ENCODE measurements at places on chromosomes 3 and 15.

DNA sequence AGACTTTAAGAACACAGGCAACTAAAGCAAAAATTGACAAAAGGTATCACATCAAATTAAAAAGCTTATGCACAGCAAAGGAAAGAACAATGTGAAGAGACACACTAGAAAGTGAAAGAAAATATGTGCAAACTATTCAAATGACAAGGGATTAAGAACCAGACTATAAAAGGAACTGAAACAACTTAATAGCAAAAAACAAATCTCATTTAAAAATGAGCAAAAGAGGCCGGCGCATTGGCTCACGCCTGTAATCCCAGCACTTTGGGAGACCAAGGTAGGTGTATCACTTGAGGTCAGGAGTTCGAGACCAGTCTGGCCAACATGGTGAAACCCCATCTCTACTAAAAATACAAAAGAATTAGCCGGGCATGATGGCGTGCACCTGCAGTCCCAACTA lies 14.4 kb downstream of the NGLY1 start:
- no peak for DNase-seq

DNA sequence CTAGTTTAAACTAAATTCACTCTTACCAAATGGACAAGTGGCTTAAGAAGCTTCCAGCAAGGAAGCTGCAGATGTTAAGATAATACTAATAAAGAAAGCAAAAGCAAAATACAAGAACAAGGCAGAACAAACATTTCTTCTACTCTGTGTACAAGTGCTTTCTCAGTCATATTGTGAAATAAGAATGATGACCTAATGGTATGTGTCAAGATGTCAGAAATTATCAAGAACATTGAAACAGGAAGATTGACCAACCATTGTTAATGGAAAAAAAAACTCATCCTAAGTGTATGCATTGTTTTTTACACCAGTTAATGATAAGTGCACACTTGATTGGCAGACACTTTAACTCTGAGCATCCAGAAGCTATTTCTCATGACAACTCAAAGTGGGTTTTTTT lies 65.4 kb upstream of the P2RY1 start:
- DNase-seq, result no peak

GRCh38 chr3:165206454-165207266 lies 10.5 kb upstream of the SLITRK3 start:
- DNase-seq, result no peak

DNA sequence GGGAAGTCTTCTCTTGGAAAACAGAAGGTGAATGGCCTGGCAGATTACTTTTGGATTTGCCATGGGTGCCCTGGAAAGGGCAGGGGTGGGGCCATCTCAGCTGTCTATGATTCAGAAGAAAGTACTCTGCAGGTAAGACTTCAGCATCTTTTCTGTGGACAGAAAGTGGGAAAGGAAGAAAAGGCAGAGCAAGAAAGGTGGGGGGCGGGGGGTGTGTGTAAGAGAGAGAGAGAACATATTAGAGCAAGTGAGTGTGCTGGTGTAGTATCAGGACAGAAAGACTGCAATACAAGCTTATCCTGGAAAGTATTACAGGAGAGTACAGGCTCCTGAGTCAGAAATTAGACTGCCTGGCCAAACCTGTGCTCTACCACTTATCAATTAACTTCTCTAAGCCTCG lies 5.5 kb downstream of the TAGLN3 start:
- DNase-seq, result no peak

GRCh38 chr3:16064642-16065414 lies 109.7 kb upstream of the GALNT15 start:
- DNase-seq, result no peak

GRCh38 chr15:87871258-87871681 lies 385.3 kb downstream of the NTRK3 start:
- no peak for DNase-seq

GRCh38 chr3:125470671-125471070 lies 49.3 kb downstream of the SNX4 start:
- DNase-seq, result no peak

DNA sequence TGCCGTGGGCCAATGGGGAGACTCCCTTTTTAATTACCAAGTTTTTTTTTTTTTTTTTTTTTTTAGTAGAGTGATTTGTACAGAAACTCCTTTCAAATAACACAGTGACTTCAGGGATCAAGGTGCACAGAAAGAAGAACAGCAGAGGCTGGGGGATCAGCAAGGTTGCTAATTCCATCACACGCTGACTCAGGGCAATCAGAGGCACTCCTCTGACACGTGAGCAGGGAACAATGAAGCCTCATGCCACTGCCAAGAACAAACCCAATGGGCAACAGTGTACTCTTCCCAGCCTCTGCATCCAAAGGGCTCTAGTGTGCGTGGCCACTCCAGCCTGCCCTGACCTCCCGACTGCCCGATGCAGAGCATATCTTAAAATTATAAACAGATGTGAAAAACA lies 186.7 kb upstream of the WNT5A start:
- DNase-seq, result no peak

GRCh38 chr15:63187589-63188226 lies 1.7 kb upstream of the RAB8B start:
- no peak for DNase-seq

DNA sequence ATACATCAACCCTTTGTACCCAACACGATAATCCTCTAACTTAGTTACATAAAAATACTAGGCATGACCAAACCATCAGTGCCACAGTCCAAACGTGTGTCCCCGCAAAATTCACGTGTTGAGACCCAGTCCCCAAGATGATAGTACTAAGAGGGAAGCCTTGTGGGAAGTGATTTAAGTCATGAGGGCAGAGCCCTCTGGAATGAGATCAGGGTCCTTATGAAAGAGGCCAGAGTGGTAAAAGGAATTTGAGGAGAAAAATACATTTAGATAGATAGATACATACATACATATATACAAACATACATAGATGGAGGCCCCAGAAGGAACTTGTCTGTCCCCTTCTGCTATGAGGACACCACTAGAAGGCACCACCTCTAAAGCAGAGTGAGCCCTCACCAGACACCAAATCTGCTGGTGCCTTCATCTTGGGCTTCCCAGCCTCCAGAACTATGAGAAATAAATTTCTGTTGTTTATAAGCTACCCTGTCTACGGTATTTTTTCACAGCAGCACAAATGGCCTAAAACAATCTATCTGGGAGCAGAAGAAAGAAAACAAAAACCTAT lies 8.0 kb downstream of the TBC1D2B start:
- DNase-seq, result no peak

DNA sequence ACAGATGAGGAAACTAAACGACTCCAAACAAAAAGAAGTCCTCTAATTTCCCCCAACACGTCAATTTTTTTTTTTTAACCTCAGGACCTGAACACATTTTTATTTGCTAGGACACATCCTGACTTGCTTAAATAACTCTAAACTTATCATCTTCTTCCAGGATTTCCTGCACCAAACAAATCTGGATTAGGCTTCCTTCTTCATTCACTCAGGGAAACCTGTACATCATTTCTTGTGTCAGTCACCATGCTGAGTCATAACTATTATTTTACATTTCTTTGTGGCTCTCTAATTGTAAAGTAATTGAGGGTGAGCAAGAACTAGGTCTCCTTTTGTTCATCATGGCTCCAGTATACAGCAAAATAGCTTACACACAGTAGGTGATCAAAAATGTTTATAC lies 433.4 kb upstream of the GBE1 start:
- DNase-seq, result no peak

DNA sequence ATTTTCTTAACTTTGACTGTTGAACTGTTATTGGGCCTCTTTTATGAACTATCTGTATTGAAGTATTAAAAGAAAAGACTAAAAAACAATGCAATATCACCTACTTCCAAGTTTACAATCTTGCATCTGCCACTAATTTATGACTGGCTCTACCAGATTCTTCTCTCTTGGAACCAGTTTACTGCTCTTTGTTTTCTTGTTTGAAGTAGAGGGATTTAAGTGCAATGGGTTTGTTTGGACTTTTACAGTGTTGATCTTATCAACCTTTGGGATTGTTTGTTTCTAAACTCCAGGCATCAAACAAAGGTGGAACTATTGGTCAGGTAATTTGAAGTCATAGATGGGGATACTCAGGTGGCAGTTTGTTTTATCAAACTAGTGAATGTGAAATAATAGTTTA lies 43.0 kb upstream of the MEIS2 start:
- DNase-seq, result no peak

DNA sequence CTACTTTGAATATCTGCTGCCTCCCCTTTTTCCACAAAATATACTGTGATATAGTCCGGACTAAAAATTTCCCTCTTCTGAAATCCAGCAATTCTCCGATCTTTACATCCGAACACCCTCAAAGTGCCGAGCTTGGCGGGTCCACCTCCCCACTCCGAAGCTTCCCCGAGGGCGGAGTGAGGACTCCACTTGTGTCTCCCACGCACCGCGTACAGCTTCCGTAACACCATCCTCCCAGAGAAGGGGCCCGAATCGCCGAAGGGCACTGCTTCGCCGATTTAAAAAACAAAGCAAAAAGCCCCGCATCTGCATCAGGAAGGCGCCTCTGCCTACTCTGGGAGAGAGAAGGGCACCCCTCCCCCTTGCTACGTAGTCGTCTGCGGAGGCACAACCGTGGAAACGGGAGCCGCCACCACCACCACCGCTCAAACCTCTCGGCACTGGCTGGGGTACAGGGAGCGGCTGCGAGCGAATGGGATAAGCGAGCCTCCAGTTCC lies 551 bp downstream of the NCBP2 start:
- DNase-seq, result no peak

GRCh38 chr3:106004137-106004681 lies 135.4 kb upstream of the CBLB start:
- no peak for DNase-seq

DNA sequence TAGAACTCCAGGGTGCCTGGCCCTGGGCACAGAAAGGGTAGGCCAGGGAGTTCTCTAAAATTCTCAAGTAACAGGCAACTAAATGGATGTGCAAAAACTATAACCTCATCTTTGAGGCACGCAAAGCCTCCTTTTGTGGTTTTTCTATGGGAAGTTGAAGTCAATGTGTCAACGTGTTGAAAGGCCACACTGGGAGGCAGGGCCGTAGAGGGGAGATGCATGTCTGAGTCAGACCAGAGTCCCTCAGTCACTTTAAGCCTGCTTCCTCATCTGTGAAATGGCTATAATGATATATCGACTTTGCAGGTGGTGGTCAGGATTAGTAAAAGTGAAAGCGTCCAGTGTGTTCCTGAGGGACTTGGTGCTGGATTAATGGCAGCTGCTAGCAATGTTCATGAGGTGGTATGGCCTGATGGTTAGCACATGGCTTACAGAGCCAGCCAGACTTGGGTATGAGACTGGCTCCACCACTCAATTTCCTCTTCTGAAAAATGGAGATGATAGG lies 17.0 kb downstream of the TGM5 start:
- no peak for DNase-seq

GRCh38 chr3:196272826-196273225 lies 14.7 kb downstream of the PCYT1A start:
- DNase-seq, result no peak

- no peak for DNase-seq
Observed at GRCh38 chr3:110984456-110985250, 87.0 kb upstream of the NECTIN3 start.

GRCh38 chr15:77870195-77871065 lies 207.1 kb downstream of the TBC1D2B start:
- DNase-seq, result no peak

GRCh38 chr15:74123131-74123429 lies 7.3 kb upstream of the ISLR2 start:
- no peak for DNase-seq

GRCh38 chr3:48697952-48698351 lies 12.2 kb upstream of the NCKIPSD start:
- DNase-seq, result no peak

DNA sequence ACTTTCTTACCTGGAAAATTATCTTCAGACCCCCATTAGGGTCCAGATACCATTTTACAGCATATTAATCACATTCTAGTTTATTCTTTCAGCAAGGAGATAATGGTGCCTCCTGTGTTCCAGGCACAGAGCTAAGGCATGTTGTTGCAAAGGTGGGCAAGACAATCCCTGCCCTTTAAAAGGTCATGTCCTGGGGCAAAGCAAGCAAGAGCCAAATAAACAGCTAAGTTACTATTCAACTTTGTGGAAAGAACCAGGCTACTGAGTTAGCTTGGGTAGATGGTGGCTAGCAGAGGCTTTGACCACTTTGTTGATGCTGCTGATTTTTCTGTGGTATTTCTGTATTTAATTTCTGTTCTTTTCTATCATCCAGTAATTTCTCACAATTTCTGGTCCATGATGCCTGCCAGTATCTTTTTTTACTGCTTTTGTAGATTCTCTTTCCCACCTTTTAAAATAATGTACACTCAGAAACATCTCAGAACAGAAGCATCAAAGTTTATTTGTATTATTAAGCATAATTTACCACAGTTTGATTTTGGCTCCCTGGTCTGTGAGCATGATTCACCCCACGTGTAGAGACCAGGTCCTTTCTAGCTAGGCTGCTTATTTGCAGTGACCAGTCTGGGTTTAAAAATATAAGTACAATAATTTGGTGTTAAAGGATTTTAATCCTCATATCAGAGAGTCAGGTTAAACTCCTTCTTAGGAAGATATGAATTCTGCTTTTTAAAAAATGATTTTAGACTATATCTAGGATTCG lies 71.5 kb downstream of the LRRC28 start:
- DNase-seq, result no peak

GRCh38 chr15:98951493-98952320 lies 55.9 kb downstream of the PGPEP1L start:
- DNase-seq, result no peak

- no peak for DNase-seq
Observed at GRCh38 chr15:82804575-82804949, 1.3 kb downstream of the FSD2 start.

DNA sequence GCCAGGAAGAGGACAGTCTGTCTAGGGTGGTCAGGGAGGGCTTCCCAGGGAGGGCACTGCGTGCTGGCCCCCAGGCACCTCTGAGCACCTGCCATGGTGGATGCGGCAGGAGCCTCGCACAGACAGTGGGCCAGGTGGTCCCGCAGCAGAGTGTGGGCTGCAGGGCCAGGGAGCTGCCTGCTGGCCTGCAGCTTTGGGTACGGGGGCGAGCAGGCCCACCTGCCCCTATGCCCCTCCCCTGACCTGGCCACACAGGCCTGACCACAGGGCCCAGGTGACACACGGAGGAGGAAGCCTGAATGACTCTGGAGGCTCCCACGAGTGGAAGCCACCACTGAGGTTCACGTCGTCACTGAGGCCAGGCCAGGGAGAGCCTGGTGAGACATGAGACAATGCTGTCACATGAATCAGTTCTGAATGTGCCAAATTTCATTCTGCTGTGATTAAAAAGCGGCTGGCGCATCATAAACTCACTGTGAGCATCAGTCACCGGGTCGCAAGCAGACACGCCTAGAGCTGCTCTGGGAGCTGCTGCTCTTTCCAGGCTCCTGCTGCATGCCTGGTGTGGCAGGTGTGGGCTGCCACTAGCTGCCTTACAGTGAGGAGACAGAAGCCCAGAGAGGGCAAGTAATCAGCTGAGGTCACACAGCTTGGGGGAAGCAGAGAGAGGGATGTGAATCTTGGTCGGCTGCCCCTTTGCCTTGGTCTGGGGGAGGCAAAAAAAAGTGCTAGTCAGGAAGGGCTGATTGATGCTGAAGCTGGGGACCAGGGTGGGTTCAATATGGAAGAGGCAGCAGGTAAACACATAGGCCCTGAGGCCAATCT lies 39.5 kb upstream of the IQSEC1 start:
- no peak for DNase-seq

GRCh38 chr3:193165431-193166120 lies 75.4 kb upstream of the PLAAT1 start:
- DNase-seq, result no peak

- DNase-seq, result no peak
Observed at GRCh38 chr3:102000620-102001209, 151.4 kb downstream of the NFKBIZ start.

GRCh38 chr15:42184296-42184695 lies 23.8 kb downstream of the VPS39 start:
- DNase-seq, result no peak
